Stimulated activated CD8-positive, alpha-beta memory T cell treated with anti-CD3 and anti-CD28 coated beads, Interleukin-15, amount 100 ng/mL, for 4 hours (primary cell): ENCODE measurements at places on chromosomes 6 and 20.

DNA sequence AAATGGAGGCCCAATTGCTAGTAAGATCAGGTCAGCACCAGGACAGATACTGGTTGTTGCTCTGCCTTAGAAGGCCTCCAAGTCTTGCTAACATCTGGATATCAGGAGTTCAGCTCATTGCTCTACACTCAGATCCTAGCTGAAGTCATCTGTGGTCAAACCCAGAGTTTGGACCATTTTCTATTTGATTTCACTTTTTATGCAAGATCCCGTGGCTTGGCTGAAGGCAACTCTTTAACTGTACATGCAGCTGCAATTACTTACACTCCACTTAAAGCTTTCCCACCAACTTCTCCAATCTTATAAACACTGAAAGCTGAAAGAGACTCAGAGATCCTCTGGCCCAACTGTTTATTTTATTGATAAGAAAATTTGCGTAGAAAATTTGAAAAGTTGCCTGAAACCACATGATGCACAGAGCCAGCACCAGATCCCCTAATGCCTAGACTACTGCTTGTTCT is 2.7 kb downstream of the SLC17A2 start:
- no peak for DNase-seq

DNA sequence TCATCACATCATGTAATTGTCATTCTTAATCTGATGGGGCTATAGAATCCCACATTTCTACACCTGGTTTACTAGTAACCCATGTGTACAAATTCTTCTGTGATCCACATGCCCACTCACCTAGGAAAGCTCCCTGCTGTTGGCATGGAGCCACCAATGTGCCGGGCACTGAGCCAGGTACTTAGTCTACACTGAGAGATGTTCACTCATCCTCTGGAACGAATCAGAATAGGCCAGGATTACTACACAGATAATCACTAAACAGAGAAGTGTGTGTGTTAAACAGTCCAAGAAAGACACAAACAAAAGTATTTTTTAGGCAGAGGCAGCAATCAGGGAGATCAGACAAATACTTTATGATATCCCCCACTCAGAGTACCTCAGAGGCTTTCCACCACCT is 193.2 kb upstream of the VGLL2 start:
- DNase-seq: no peak

- DNase-seq: peak; percentile 8
These were observed 533 bp downstream of the ZFAND3 start for GRCh38 chr6:37819802-37820717.

- DNase-seq: no peak
These were observed 138.3 kb upstream of the CDYL start for GRCh38 chr6:4637691-4638433.

- no peak for DNase-seq
These were observed 104.5 kb downstream of the IBTK start for GRCh38 chr6:82143041-82143481.

GRCh38 chr6:122365775-122366403 is 33.6 kb upstream of the HSF2 start:
- DNase-seq: no peak

DNA sequence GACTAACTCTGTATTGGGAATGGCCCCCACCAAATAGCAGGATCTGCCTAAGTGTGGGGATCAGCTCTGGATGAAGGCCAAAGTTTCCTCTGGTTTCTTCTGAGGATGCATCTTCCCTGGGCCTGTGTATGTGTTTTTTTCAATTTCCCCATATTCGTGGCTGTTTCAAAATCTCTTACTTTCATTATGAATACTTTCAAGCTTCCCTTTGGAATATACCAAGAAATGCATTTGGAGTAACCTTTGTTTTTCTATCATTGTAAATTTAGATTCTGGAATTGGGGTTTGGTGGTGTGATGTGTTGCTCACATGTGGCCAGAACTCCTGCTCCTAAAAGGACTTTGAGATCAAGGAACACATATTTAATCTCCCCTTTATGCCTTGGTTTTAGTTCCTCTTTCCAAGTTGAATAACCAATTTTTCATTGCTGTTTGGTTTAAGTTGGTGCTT is 8.4 kb downstream of the ENTPD6 start:
- DNase-seq: no peak

DNA sequence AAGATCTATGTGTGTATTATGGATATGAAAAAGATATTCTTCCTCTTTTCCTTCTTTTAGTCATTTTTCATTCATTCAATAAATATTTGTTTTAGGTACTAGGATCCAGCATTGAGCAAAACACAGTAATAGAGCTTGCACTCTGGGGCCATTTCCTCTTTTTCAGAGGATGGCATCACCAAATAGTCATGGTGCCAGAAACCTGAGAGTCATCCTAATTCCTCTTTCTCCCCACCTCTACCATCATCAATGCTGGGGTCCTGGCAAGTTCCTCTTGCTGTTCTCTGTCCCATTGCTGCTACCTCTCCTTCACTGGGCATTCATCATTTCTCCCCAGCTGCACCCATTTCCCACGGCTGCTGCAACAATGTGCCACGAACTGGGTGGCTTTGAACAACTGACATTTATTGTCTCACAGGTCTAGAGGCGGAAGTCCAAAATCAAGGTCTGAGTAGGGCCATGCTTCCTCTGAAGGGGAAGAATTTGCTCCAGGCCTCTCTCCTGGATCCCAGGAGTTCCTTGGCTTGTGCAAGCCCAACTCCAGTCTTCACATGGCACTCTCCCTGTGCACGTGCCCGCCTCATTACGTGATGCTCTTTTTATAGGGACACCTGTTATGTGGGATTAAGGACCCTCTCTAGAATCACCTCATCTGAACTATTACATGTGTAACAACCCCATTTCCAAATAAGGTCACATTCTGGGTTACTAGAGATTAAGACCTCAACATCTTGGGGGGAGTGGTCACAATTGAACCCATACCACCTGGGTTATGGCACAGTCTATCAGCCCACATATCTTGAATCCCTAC is 9.5 kb upstream of the IGF2R start:
- DNase-seq: no peak

GRCh38 chr6:105179244-105180065 is at the start of gene POPDC3:
TSS of gene POPDC3 (minus strand) at chr6:105180014. CDS start at chr6:105161909, 18,105 bp downstream.
- DNase-seq: no peak

DNA sequence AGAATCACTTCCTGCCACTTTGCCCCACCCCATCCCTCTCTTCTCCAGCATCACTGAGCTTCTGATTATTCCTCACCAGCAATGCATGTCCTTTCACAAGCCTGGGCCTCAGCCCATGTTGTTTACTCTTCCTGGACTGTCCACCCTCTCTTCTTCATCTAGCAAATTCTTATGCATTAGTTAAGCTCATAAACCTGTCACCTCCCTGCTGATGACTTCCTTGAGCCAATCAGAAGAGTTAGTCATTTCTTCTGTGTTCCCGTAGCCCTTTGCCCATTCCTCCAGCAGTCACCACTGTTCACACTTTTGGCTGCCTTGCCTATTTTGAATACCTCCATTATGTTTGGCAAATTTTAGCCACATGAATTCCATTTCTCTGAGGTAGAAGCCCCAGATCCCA is 4.1 kb upstream of the CRYBG1 start:
- DNase-seq: no peak

DNA sequence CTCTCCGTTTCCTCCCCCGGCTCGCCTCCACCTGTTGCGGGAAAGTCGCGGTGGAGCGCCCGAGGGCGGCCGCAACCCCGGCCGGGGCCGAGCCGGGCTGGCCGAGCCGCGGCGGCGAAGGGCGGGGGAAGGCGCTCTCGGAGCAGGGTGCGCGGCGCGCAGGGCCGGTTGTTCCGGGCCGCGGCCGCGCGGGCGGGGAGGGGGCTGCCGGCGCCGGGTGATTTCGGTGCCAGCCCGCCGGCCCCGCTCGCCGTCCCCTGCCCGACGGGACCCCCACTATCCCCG is 235 bp downstream of the MAP7 start:
- DNase-seq: no peak

DNA sequence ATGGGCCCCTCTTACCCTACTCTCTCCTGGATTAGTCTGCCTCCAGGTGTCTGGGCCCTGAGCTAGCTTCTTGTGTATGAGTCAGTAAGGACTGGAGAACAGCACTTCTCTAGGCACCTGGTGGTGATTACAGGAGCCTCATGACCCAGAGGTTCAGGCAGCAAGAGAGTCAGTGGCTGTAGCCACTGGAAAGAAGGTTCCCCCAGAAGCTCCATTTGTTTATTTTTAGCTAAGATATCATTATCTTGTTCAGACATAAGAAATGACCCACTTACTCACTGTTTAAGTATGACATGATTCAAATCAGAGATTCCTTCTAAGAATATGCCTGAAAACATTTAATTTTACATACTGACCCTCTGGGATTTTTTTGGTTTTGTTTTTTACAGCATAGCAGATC is 23.6 kb upstream of the SLC4A11 start:
- DNase-seq: no peak

GRCh38 chr6:89745716-89746115 is 73.9 kb downstream of the MDN1 start:
- no peak for DNase-seq

GRCh38 chr20:12786276-12786675 is 222.5 kb upstream of the SPTLC3 start:
- DNase-seq: no peak

- DNase-seq: no peak
These were observed 282.0 kb downstream of the BTBD3 start for GRCh38 chr20:12199703-12200102.

DNA sequence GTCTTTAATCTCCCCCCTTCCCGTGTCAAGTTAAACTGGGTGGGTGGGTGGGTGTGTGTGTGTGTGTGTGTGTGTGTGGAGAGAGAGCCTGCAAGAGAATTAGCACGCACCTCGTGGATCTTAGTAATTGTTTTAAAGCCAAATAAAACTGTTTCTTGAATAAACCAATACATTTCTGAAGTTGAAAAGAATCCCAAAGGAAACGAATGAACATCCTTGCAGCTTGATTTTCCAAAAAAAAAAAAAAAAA is 381 bp upstream of the BICRAL start:
- no peak for DNase-seq

- no peak for DNase-seq
These were observed 37.5 kb downstream of the SOD2 start for GRCh38 chr6:159655409-159655988.
